ENCODE measurements at places on chromosomes 3 and 15. TPM values are rescaled to one million over a fixed set of nuclear protein-coding genes. Genes with fewer than 3 reads are reported as not detected.

The CFAP91 gene
- 0.10 TPM for polyA plus RNA-seq

The FBXW12 gene
- 0.06 TPM for polyA plus RNA-seq

GRCh38 chr15:97967881-97968280 is 7.4 kb downstream of the ARRDC4 start:
- H3K27ac ChIP-seq, result peak overlapping the region; percentile 60
- H3K4me1 ChIP-seq, result peaks cover 19% of the 10 kb centered on the region
- no peaks in the 10 kb centered on the region for H3K27me3 ChIP-seq
- DNase-seq, result no peak

GRCh38 chr3:124657138-124657537 is 73.1 kb upstream of the UMPS start:
- no peaks in the 10 kb centered on the region for H3K36me3 ChIP-seq
- no peak overlapping the region for H3K27ac ChIP-seq
- no peaks in the 10 kb centered on the region for H3K4me1 ChIP-seq
- H3K27me3 ChIP-seq, result peaks cover 7% of the 10 kb centered on the region
- no peak for DNase-seq
- H3K4me3 ChIP-seq, result no peak overlapping the region

DNA sequence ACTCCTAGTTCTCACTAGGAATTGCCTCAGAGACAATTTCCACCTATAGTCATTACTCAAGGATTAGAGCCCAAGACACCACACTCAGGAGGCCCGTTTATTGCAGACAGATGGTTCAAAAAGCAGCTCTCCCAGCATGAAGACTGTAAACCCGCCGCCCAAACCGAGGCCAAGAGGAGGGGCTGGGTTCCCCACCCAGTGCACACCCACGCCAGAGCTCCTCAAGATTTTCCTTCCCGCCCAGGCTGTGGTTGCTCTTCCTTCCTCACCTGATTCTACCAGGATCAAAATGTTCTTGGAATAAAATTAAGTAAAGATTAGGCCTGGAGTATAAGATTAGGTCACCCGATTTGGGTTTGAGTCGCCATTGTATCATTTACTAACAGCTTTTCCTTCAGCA is 364.4 kb downstream of the MECOM start:
- no peak overlapping the region for H3K27ac ChIP-seq
- no peaks in the 10 kb centered on the region for H3K27me3 ChIP-seq
- no peaks in the 10 kb centered on the region for H3K36me3 ChIP-seq
- no peak for DNase-seq

DNA sequence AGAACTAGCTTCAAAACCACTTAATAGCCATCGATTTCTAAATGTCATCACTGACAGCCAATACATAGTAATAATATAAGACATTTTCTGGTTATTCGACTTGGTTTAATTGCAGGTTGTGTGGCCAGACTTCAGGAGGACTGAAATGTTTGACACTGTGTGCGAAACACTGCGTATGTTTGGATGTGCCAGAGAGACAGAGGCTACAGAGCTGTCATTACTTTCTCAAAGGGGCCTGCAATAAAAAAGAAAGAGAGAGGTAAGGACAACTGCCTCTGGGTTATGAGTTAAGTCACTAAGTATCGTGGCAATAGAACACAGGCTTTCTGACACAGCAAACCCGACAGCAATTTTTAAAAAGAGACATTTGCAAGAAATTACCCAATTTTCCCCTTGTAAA is 882 bp downstream of the LMOD3 start:
- H3K36me3 ChIP-seq, result no peaks in the 10 kb centered on the region
- no peak for DNase-seq
- no peak overlapping the region for H3K4me3 ChIP-seq
- H3K4me1 ChIP-seq, result peaks cover 2% of the 10 kb centered on the region
- no peaks in the 10 kb centered on the region for H3K27me3 ChIP-seq

DNA sequence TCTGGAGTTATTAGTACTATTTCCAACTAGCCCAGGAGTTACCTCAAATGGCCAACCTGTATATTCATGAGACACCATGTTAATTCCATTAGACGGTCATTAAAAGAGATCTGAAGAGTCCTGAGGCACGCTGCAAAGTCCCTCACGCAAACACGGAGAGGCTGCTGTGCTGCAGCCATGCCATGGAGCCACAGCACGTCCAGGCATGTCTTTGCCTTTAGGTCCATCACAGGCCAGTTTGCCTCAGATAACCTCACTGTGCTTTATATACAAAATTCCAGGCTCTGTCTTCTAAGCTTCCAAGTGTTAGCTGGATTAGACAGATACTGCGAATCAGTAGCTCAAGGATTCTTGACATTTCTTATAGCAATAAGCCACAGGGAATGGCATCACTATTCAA is 9.8 kb upstream of the PLAAT1 start:
- no peaks in the 10 kb centered on the region for H3K27me3 ChIP-seq
- H3K27ac ChIP-seq, result no peak overlapping the region
- no peaks in the 10 kb centered on the region for H3K36me3 ChIP-seq
- H3K4me1 ChIP-seq, result no peaks in the 10 kb centered on the region
